ENCODE measurements at places on chromosomes 5 and 9.

- DNase-seq = no peak
Observed at GRCh38 chr5:179259731-179260323, 85.4 kb downstream of the ADAMTS2 start.

DNA sequence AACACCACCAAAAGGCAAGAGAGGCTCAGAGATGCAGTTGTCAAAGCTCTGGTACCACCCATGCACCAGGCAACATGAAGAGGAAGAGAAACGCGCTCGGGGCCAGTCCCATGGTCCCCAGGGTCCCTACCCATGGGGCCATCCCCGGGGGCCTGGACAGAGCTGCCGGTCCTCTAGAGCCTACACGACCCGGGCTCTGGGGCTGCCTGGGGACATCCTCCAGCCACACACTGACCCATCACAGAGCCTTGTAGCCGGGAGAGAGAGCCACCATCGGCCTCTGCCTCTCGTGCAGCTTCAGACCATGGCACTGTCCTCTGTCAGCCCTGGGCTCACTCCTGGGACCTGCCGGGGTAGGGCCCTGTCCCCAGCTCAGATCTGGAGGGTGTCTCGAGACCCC is 23.7 kb downstream of the VAV2 start:
- DNase-seq = no peak

- DNase-seq = no peak
Observed at GRCh38 chr9:35306283-35306682, 144.5 kb downstream of the UNC13B start.

DNA sequence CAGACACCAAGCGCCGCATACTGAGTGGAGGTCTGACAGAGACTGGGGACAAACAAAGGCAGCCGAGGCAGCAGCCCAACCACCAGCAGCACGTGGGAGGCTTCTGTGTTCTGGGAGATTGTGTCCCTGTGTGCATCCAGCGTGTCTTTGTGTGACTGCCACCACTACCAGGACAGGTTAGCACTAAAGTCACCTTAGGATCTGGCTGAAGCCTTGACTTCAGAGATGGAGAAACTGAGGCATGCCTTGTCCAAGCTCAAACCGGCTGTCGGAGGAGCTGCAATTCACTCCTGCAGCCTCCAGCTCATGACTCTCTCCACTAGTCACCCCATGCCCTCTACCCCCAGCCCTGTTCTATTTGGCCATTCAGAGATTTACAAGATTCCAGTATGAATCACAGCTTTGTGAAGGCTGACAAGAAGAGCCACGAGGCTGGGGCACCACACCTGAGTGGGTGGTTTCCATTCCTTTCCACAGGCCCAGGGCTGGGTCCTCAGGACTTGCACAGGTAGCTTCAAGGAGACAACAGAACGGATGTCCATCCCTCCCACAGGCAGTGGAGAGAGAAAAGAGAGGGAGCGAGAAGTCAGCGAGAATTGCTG is 69.3 kb downstream of the SHB start:
- DNase-seq = no peak

DNA sequence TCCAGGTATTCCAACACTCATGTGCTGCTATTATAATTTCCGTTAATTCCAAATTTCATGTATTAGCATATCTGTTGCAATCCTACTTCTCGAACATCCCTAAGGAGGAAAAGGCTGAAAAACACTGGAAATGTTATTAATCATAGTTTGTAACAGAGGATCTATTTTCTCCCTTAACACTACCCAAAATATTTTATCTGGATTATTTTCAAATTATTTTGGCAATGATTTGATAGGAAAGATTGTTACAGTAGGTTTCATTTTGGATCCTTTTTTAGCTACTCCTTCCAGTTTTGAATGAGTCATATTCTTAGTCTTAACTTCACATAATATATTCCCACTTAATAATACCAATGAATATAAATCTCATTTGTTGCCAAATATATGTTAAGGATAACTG is 13.9 kb upstream of the NAA35 start:
- no peak for DNase-seq

- no peak for DNase-seq
Observed at GRCh38 chr9:91180240-91180929, 181.3 kb downstream of the AUH start.

DNA sequence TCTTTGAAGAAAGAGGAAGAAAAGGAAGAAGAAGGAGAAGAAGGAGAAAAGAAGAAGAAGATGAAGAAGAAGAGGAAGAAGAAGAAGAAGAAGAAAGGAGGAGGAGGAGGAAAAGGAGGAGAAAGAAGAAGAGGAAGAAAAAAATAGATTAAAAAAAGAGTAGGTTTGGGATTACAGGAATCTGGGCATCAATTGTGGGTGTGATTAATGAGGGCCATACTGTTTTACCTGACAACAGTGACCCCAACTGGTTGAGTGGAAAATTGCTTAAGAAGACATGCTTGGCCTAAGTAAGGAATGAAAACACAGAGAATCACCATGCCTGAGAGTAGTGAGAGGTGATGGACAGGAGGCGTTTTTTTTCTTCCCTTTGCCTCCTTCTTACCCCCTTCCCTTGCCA is 114.6 kb downstream of the FAM170A start:
- DNase-seq = peak; percentile 36

- no peak for DNase-seq
Observed at GRCh38 chr9:89779405-89780203, 174.8 kb downstream of the GADD45G start.

- DNase-seq = no peak
Observed at GRCh38 chr5:174166231-174167079, 120.9 kb downstream of the NSG2 start.

DNA sequence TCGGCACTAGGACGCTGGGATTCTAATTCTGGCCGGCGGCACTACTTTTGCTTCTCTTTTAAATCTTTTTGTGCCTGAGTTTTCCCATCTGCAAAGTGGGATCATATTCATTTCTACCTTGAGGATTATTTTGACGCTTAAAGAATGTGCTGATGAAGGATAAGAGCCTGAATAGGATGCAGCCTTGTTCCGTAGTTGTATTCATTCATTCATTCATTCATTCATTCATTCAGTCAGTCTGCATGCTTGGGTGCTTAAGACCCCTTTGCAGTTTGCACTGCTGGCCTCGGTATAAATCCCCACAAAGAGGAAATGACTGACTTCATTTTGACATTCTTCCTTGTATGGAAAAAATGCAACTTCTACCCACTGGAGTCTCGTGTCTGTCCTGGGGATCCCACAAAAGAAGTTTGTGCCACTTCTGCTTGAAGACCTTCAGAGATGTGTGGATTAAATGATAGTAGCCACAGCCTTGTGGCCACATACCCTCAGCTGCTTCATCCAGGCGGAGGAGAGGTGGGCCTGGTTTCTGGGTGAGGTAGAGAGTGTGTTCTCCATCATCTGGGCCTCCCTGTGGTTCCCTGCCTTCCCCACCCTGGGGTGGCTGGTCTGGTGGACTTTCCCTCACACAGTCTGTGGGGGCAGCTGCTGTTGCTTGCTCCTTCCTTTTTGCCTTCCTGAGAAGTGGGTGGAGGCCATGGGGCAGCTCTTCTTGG is 62.6 kb downstream of the PPARGC1B start:
- no peak for DNase-seq

DNA sequence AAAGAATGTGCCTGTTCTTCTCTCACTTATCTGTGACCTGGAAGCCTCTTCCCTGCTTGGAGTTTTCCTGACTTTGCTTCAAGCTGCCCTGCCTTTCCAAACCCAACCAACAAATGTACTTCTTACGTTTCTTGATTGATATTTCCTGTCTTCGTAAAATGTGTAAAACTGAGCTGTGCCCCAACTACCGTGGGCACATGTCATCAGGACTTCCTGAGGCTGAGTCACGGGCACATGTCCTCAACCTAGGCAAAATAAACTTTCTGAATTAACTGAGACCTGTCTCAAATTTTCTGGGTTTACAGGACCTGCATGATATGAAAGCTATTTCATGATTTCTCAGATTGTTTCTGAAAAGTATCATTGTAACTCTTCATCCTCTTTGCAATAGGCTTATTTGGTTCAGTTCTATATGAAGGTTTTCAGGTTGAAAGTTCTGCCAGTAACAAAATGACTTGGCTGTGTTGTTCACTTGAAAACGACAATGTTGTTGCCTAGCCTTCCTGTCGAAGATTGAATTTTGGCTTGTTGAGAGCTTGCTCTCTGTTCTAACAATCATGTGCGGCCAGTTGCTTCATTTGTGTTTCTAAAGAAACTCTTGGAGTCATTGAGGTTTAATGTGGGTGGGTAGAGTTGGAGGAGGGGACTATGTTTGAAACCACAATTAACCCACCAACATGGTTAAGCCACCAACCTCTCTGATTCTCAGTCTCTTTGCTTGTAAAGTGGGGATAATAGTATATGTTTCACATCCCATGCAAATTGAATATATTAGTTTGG is 145.6 kb downstream of the FBXL7 start:
- peak; percentile 28 for DNase-seq

GRCh38 chr5:59766427-59767210 is 126.9 kb downstream of the PDE4D start:
- no peak for DNase-seq

DNA sequence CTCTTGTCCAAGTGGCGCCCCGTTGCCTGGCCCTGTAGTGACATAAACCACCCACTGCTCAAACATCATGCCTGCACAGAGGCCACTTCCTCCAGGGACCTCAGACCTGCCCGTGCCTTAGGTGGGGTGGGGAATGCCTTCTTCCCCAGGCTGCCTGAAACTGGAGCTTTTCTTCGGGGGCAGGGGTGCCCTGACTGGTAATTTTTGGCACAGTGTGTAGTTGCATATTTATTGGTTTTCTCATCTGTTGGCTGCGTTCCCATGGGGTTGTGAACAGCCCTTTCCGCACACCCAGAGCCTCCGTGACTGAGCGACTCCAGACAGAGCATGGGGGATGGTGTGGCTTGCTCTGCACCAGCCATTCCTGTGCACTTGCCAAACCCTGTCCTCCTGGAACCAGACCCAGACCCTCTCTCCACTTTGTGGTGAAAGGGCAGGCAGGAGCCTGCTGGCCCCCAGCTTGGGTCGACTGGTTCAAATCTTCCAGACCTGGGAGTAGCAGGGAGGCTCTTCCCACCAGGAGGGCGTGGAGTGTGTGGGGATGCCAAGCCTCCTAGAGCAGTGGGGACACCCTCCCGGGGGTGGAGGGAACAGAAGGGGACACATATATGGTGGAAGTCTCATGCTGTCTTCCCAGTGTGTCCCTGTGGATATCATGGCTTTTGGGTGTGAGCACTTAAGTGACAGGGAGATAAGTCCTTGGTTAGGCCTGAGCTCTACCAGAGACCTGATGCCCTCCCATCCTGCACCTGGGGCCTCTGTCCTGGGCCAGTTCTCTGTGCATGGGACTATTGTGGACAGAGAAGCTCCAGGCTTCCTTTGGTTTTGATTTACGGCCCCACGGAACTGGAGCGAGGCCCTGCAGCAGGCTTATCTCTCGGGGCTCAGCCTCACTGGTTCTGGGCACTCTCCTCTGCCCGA is 39.6 kb downstream of the WNK2 start:
- DNase-seq = no peak

DNA sequence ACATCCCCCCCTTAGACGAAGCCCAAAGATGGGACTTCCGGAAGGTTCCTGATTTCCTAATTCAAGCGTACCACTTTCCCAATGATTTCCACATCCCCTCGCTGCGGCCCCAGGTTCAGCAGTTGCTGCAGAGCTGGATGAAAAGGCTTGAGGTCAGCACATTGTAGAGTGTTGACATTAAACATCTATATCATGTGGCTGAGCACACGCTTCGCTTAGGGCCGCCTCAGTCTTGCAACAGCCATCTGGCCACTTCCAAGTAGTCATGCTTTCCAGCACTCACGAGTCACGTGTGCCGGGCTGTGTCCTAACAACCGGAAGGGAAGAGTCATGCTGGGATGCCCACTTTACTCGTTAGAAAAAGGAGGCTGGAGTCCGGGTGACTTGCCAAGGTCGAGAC is 340.6 kb upstream of the IRX4 start:
- DNase-seq = no peak

GRCh38 chr9:31034311-31034710 is 1350.1 kb upstream of the ACO1 start:
- DNase-seq = no peak

- no peak for DNase-seq
Observed at GRCh38 chr5:35554016-35554415, 63.6 kb upstream of the SPEF2 start.

DNA sequence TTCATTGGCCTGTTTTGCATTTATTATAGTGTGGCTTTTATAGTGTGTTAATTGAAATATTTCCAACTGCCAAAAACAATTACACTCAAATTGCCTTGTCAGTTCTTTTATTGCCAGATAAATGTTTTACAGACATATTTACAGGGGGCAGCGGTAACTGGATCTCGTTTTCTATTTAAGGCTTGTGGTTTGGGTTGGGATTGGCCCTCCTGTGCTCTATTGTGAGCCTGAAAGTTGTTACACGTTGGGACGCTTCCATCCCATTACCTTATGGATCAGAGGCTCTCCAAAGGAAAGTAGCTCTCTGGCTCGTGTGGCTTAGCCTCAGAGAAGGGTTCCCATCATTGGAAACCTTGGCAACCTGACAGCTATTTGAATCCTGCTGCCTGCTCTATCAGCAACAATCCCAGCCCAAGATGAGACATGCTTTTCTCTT is 20.8 kb downstream of the DNAI1 start:
- DNase-seq = no peak

- no peak for DNase-seq
Observed at GRCh38 chr5:1553539-1554409, 30.0 kb upstream of the LPCAT1 start.

GRCh38 chr5:30650311-30650710 is 543.2 kb upstream of the CDH6 start:
- DNase-seq = peak; percentile 13

DNA sequence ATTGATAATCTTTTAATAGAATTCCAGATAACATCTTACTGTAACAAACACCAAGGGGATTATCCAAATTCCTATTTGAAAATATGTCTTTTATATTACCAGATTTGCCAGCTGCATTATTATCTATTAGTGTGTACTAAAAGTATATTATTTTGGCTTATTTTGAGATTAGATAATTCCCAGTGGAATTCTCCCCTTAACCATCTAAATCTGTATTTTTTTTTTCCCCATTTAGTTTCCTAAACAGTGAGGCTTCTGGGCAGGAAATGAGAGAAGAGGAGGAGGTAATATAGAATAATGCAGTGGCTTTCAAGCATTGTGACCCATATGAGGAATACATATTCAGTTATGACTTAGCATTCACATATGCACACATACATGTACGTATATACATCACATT is 53.5 kb upstream of the ABL1 start:
- no peak for DNase-seq

GRCh38 chr5:55601204-55601618 is 66.4 kb upstream of the PLPP1 start:
- DNase-seq = no peak

- no peak for DNase-seq
Observed at GRCh38 chr5:148904440-148904839, 78.0 kb downstream of the ADRB2 start.

Measured in OCI-M1 (cell line).